G401 (cell line): ENCODE measurements at places on chromosomes 3 and 15.

DNA sequence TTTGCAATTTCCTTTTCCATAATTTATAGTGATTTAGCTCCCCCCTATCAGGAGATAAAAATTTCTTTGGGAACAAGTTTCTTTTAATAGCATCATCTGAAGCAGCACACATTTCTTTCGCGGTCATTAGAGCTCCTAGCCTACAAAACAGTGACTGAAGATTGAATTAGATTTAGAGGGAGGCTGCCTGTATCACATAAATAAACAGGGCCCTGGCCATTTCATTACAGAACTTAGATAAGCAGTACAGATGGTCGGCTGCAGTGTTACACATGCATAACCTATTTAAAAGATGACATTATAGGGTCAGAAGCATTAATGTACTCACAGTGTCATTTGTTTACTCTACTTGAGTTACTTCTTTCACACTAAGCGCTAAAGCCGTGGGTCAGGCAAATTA lies 81.4 kb upstream of the SLC25A26 start:
- peak; percentile 64 for DNase-seq

- no peak for DNase-seq
Measured at GRCh38 chr15:90932660-90932991, 277 bp upstream of the HDDC3 start.

DNA sequence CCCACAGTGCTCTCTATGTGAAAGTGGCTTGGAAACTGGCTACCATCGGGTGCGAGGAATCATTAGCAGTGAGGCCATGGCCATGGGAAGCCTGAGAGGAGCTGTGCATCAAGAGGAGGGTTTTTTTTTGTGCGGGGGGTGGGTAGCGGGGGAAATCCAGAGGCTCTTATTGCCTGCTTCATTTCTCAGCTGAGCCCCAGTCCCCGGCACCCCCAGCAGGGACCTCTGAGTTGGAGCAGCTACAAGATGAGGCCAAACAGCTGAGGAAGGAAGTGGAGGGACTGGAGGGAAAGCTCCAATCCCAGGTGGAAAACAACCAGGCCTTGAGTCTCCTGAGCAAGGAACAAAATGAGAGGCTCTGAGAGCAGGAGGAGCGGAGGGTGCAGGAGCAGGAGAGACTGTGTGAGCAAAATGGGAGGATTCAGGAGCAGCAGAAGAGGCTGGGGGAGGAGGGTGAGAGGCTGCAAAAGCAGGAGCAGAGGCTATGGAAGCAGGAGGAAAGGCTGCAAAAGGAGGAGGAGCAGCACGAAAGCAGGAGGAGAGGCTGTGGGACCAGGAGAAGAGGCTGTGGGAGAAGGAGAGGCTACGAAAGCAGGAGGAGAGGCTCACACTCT lies 76.7 kb downstream of the ADAMTS7 start:
- no peak for DNase-seq

- DNase-seq = peak; percentile 95
Measured at GRCh38 chr3:144107923-144108322, 136.3 kb downstream of the DIPK2A start.

DNA sequence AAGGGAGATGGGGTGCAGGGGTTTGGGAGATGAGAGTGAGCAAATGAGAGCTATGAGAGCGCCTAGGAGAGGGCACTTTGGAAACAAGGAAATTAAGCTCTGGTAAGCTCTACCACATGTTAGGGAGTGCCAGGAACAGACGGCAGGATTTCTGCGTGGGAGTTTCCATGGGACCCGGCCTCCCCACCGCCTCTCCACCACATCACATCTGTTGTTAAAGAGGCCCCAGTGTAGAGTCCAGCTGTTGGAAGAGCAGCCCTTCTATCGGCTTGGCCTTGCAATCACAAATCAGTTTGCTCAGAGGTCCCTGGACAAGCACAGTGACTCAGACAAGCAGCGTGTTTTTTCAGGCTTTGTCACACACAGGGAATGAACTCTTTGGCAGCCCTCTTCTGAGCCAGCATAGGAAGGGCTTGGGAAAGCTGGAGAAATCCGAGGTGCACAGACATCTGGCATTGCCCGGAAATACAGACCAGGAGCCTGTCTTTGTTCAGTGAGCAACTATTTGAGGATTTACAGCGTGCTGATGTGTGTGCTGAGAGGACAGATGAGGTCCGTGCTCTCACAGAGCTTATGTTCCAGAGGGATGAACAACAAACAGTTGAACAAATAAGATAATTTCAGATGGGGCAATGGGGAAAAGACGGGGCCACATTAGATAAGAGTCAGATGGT lies 370.6 kb upstream of the PROK2 start:
- DNase-seq = no peak

GRCh38 chr15:43186003-43186353 lies 775 bp downstream of the CCNDBP1 start:
- peak; percentile 44 for DNase-seq

DNA sequence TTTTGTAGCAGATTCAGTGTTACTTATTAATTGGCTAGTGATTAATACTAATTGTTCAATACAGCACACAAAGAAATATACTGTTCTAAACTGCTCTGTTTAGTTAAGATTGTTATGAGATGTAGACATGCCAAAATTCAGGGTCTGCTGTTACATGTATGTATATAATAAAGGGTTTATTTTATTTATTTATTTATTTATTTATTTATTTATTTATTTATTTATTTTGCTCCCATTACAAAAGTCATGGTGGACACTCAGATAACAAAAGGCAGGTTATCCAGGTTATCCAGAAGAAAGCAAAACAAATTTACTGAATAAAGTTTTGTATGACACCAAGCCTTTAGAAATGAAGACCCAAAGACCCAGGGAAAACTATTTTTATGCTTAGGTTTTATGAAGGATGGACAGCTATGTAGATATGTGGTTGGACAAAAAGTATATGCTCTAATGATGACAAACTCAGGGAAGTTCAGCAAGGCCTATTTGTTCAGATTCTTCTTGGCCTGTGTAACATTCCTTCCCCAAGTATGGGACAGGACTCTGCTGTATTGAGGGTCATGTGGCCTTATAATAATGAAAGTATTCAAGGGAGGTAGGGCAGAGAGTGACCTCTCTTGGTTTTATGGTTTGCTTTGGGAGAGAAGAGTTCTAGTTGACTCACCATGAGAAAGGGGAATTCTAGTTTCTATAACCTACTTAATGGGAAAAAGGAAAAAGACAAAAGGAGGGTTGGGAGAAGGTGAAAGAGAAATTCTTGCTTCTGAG lies 1056.8 kb downstream of the ROBO2 start:
- DNase-seq = no peak

DNA sequence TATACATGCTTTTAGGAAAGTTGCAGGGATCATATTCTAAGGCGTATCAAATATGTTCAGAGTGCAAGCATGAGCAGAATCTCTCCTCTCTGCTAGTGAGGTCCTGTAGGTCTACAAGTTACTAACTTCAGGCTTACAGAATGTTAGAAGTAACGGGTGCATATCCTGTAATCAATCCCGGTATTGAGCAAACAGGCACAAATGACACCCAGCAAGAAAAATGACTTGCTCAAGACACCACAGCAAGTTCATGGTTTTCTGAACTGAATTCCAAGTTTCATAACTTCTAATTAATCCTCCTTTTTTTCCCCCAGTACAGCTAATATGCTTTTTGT lies 353.9 kb upstream of the TPRG1 start:
- DNase-seq = no peak

- no peak for DNase-seq
Measured at GRCh38 chr3:126308394-126309125, 48.6 kb downstream of the KLF15 start.

- no peak for DNase-seq
Measured at GRCh38 chr15:25844542-25844941, 18.6 kb downstream of the ATP10A start.

GRCh38 chr3:72338942-72339669 lies 509.1 kb downstream of the SHQ1 start:
- DNase-seq = peak; percentile 12

DNA sequence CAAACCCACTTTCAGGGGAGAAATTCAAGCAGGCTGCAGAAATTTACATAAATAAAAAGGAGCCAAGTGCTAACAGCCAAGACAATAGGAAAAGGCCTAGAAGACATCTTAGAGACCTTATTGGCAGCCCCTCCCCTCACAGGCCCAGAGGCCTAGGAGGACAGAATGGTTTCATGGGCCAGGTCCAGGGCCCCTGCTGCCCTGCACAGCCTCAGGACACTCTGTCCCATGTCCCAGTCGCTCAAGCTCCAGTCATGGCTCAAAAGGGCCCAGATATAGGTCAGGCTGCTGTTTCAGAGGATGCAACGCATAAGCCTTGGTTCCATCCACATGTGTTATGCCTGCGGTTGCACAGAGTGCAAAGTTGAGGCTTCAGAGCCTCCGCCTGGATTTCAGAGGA lies 55.8 kb downstream of the SLC41A3 start:
- no peak for DNase-seq

DNA sequence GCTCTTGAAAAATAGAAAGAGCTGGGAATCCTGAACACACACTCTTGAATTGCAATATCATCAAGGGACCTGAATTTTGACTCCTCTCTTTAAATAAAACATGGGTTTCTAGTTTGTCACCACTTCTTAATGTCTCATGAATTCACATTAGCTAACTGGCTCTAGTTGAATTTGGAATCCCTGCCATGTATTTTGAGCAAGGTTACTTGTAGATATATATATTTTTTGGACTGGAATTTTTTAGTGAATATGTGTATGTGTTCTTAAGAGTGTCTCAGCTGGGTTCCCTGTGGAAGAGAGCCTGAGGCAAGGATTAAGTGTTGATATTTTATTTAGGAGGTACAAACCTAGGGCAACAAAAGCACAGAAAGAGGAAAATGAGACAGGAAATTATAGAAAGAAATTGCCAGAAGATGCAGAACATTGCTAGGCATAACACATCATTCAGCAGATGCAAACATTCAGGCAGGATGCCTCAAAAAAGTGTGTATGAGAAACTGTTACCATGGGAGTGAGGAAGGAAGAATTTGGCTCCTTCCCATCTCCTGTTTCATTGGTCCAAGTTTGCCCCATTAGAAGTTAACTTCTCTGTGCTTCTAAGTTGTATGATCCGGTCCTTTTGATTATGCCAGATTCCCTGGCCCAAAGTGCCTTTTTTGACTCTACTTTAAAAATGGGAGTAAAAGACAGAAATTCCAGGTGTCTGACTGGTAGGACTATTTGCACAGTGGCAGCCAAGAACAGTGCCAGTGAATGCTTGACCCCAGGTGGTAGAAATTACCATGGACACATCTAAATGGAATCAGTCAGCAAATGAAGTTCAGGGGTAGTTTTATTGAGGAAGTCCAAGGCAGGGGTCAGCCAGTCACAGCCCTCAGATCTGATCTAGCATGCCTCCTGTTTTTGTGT lies 253.7 kb upstream of the TGFBR2 start:
- DNase-seq = no peak

DNA sequence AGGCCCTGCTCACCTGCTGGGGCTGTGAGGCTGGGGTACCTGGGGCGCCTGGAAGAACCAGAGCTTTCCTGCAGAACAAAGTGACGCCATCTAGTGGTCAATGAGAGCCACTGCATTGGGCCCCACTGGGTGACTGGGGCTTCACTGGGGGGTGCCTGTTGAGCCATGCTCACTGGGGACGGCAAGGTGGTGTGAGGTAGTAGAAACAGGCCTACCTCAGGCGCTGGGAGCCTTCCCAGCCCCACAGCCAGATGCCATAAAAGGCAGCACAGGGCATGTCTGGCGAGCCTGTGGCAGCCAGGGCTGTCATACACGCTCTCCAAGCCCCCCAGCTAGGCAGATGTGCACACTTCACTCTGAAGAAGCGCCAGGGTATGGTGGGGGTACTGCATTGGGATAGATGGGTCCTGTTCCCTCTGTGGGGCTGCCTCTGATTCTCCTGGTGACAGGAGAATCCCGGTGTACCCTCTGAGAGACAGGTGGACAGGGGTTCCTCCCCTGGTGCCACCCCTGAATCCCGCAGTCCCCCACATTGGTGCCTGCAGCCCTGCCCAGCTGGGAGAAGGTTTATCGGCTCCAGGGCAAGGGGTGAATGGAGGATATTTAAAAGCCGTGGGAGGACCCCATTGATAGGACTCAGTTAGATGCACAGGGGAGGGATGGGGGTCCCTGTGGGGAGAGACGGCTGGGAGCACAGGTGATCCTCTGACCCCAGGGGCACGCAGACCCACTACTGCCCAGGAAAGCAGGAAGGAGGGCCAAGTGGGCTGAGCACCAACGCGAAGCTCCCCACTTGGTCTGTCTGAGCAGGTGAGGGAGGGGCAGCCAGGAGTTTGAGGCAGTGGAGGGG lies 178.8 kb downstream of the NSMCE3 start:
- DNase-seq = no peak

DNA sequence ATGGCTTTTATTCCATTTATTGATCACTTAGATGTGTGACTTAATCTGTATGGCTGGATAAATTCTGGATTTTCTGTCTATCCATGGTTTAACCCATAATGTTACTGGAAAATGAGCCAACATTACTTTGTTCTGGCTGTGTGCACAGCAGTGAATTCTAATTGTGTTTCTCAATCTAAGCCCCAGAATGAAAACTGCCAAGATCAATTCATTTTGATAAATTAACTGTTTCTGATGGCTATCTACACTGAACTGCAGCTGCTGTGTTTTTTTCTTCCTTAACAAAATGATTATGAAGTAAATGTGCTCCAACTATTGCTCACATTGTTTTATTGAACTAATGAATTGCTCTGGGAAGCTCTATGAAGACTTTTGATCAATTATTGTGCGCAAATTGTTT lies 35.7 kb upstream of the CPB1 start:
- DNase-seq = no peak

DNA sequence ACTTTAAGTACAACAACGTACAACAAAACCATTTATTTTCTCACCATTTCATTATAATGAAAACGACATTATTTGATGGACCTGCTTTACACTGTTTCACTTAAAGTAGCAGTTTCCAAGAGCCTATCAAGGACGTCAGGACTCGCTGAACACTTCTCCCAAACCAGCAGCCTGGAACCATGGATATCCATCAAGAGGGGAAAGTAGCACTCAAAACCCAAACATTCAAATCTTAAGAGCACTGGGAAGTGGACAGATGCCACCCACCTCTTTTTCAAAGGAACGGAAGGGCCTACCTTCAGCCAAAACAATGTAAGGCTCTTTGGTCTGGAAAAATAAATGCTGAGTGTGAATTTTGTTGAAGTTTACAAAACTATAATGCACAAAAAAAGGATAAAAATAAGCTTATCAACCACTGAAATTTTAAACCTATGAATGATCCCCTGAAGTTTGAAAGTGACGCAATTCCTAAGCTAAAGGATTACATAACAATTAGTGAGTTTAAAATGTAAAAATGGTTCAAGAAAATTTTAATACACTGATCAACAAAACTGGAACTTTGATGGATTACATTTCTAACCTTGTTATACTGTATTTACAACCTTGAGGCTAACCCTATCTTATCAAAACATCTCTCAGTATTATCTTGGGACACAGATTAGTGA lies 4.6 kb downstream of the PIK3R4 start:
- DNase-seq = no peak

- no peak for DNase-seq
Measured at GRCh38 chr3:134080761-134081160, 51.0 kb upstream of the SLCO2A1 start.

- DNase-seq = no peak
Measured at GRCh38 chr15:67192185-67192820, 62.2 kb downstream of the AAGAB start.

- no peak for DNase-seq
Measured at GRCh38 chr15:73596174-73596573, 37.0 kb downstream of the NPTN start.
